ENCODE measurements at places on chromosomes 13 and 19.
A peak's percentile ranks its signal among the peaks of the same experiment; 100 is the strongest.

- DNase-seq: no peak
These were observed 526.2 kb downstream of the SUCLA2 start for GRCh38 chr13:47474839-47475238.

GRCh38 chr13:76361868-76362267 lies 524.3 kb downstream of the KCTD12 start:
- DNase-seq: no peak

DNA sequence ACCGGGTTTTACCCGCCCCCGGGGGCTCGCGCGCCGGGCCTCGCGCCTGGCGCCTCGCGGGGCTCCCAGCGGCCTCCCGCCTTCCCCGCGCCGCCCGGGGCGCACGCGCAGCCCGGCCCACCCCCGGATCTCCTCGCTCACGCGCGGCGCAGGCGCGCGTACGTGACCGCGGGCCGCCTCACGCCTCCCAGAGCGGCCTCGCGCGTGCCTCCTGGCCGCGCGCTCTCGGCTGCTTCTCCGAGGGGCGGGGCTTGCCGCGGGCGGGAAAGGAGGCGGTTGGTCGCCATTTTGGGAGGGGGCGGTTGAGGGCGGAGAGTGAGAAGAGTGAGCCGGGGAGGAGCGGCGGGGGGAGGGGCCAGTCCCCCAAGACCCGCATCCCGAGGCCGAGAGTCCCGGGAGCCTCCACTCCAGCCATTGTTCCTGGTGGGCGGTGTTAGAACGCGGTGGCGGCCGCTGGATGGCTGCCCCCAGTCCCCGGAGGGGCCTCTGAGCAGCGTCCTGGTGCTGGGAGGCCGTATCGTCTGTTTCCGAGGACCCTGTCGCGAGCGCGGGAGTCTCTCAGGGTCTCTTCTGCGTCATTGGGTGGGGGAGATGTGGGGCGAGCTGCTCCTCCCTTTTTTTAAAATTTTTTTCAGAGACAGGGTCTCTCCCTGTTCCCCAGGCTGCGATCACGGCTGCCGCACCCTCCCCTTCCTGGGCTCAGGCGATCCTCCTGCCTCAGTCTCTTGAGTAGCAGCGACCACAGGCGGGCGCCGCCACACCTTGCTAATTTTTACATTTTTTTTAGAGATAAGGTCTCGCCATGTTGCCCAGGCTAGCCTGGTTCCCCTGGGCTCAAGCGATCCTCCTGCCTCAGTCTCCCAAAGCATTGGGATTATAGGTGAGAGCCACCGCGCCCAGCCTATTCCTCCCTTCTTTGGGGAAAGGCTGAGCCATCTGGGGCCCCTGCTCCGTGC lies at the start of gene ZNF541:
Gene ZNF541, minus strand, starts transcription at position 78 of the 956 bp plus-strand sequence. CDS start 17,292 bp downstream, outside the sequence.
- DNase-seq: peak; percentile 82

- peak; percentile 65 for DNase-seq
These were observed 20.5 kb downstream of the CYTH2 start for GRCh38 chr19:48489608-48490216.

- DNase-seq: peak; percentile 97
These were observed at the start of gene PPP2R1A for GRCh38 chr19:52189735-52190486. TSS of gene PPP2R1A (plus strand) at chr19:52190052. CDS start at chr19:52190097, 45 bp downstream.

GRCh38 chr13:51052581-51052980 lies 58.5 kb downstream of the C13orf42 start:
- no peak for DNase-seq

- DNase-seq: no peak
These were observed 82.6 kb downstream of the KATNAL1 start for GRCh38 chr13:30224732-30225131.

DNA sequence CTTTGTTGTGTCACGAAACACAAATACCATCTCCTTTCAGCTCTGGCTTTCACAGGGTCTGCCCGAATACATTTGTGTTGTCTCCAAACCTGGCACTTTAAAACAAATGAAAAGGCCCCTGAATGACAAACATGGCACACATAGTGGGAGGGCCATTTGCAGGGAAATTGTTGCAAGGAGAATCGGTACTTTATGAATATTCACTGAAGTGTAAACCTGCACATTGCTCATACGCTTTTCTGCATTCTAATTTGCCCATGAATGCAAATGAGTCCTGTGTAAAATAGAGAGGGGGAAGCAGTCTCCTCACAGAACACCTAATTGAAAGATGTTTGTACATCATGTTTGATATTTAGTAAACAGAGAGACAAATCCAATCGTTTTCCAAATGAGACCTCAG lies 82.7 kb upstream of the PCDH8 start:
- DNase-seq: no peak

- no peak for DNase-seq
These were observed 203.0 kb downstream of the DIAPH3 start for GRCh38 chr13:59960683-59961082.

DNA sequence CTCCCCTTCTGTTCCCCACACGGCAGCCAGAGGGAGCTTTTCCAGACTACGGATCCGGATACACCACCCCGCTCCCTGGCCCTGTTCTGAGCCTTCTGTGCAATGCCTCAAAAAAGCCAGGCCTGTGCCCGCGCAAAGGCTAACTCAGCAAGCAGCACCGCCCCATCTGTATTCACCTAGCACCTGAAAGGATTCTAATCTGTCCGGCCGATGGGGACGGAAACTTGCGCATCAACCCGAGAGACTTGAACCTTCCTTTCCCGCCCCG lies 589 bp downstream of the ZBTB45 start:
- no peak for DNase-seq

GRCh38 chr13:111228262-111229144 lies 91.9 kb upstream of the TEX29 start:
- DNase-seq: no peak

DNA sequence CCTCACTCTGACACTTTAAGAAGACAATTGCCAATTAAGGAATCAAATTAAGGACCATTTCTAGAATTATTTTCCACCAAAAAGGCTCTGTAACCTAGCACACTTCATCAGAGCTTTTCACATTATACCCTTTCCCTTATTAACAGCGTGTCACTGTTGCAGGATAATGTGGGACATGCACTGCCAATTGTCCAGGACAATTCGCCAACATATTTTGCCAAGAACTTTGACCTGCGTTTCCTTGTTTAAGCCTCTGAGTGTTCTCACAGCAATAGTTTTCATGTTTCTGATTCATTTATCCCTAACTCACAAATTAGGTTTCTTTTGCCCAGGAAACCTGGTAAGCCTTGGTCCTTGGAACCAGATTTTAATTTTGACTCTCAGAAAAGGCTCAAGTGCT lies 13.3 kb downstream of the COL4A1 start:
- no peak for DNase-seq

- no peak for DNase-seq
These were observed 62.9 kb upstream of the SPATA13 start for GRCh38 chr13:24097667-24098066.

GRCh38 chr19:1856698-1857603 lies 6.4 kb downstream of the KLF16 start:
- no peak for DNase-seq

GRCh38 chr13:89695343-89696257 lies 1651.9 kb upstream of the MIR17HG start:
- no peak for DNase-seq

DNA sequence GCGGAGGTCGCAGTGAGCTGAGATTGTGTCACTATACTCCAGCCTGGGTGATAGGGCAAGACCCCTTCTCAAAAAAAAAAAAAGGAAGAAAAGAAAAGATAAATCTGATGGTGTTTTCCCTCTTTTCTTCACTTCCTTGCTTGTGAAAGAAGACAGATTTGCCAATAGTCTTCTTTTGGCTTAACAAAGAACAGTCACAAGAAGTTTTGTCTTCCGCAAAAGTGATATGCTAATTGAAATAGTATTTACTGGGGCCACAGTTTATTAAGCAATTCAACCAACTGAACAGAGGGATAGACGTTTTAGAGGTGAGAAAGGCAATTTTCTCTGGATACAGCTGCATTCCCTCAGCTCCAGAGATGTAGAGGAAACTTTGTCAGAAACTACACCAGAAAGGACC lies 22.9 kb upstream of the PLAUR start:
- no peak for DNase-seq

- DNase-seq: no peak
These were observed 4.7 kb upstream of the ZNF813 start for GRCh38 chr19:53462861-53463260.

GRCh38 chr19:6820237-6820636 lies 47.7 kb downstream of the VAV1 start:
- DNase-seq: no peak
